Activated T-helper 1 cell treated with anti-CD3 and anti-CD28 coated beads, Interleukin-2, amount 50 U/mL, for 16 hours (primary cell): ENCODE measurements at places on chromosomes 16 and 17.

DNA sequence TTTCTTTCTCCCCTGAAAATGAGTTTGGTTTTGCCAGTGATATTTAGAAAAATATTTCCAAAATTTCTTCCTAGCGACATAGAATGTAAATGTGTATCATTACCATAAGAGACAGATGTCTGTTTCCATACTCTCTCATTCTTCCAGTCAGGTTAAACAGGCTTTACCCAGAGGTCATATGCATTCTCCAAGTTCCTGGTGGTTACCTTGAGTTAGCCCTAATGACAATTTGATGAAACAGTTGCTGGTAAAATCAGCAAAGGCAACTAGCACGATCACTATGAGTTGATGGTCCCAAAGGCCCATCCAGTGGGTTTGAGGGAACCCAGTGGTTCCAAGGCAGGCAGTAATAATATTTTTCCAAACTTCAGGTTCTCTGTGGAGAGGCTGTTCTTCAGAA is 103.6 kb upstream of the TBX2 start:
- DNase-seq, result no peak

GRCh38 chr16:67936880-67937605 is 393 bp upstream of the PSMB10 start:
- no peak for DNase-seq

DNA sequence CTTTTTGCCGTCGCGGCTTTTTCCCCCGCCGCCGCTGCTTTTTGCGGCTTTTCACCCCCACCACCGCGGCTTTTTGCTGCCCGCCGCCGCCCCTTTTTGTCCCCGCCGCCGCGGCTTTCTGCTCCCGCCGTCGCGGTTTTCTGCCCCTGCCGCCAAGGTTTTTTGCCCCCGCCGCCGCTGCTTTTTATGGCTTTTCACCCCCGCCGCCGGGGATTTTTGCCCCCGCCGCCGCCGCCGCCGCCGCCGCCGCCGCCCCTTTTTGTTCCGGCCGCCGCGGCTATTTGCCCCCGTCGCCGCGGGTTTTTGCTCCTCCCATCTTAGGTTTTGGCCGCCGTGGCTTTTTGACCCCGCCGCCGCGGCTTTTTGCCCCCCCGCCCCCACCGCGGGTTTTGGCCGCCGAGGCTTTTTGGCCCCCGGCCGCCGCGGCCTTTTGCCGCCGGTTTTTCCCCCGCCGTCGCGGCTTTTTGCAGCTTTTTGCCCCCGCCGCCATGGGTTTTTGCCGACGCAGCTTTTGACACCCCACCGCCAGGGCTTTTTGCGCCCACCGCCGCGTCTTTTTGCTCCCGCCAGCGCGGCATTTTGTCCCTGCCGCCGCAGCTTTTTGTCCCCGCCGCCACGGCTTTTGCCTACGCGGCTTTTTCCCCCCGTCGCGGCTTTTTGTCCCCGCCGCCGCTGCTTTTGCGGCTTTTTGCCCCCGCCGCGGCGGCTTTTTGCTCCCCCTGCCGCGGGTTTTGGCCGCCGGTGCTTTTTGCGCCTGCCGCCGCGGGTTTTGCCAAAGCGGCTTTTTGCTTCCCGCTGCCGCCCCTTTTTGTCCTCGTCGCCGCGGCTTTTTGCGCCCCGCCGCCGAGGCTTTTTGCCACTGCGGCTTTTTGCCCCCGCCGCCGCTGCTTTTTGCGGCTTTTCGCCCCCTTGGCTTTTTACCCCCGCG is 519.4 kb upstream of the WSB1 start:
- DNase-seq, result no peak

GRCh38 chr17:29612404-29613280 is 10.1 kb downstream of the CORO6 start:
- no peak for DNase-seq

DNA sequence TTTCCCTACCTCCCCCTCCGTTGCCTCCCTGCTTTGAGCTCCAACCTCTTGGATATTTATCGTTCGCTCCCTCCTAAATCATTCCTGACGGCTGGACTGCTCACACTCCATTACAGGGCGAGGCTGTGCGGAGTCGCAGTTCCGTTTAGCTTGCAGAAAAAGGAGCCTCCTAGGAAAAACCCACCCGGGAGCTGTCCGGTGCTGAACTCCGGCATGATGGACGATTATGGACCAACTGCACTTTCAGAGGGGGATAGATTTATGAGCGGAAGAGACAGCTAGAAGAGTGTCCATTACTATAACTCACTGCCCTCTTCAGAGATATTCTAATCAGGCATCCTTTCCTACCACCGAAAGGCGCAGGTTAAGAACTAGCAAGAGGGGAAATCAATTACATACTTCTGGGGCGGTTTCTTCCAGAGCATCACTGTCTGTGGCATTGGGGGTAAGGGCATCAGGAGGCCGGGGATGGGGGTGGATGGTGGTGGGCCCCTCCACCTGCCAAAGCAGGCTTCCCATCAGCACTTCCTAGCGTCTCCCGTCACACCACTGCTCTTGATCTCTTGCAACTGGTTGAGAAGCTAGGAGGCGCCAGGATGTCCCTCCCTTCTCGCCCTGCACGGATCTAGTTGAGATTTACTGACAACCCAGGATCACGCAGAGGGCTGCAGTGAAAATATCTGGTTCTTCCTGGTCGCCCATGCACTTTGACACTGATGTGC is 251.2 kb downstream of the ENGASE start:
- no peak for DNase-seq

DNA sequence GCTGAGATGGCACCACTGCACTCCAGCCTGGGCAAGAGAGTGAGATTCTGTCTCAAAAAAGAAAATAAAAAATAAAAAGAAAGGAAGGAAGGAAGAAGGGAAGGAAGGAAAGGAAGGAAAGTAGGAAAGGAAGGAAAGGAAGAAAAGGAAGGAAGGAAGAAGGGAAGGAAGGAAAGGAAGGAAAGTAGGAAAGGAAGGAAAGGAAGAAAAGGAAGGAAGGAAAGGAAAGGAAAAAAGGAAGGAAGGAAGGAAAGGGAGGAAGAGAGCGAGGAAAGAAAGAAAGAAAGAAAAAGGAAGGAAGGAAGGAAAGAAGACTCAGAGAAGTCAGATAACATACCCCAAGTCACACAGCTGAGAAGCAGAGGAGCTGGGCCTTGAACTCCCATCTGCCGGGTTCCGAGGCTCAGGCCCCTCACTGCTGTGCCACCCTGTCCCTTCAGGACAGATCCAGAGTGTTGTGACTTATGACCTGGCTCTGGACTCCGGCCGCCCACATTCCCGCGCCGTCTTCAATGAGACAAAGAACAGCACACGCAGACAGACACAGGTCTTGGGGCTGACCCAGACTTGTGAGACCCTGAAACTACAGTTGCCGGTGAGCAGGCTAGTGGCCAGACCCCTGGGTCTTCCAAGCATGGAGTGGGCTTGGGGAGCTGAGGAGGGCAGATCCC is 30.9 kb upstream of the ITGAX start:
- DNase-seq, result no peak

DNA sequence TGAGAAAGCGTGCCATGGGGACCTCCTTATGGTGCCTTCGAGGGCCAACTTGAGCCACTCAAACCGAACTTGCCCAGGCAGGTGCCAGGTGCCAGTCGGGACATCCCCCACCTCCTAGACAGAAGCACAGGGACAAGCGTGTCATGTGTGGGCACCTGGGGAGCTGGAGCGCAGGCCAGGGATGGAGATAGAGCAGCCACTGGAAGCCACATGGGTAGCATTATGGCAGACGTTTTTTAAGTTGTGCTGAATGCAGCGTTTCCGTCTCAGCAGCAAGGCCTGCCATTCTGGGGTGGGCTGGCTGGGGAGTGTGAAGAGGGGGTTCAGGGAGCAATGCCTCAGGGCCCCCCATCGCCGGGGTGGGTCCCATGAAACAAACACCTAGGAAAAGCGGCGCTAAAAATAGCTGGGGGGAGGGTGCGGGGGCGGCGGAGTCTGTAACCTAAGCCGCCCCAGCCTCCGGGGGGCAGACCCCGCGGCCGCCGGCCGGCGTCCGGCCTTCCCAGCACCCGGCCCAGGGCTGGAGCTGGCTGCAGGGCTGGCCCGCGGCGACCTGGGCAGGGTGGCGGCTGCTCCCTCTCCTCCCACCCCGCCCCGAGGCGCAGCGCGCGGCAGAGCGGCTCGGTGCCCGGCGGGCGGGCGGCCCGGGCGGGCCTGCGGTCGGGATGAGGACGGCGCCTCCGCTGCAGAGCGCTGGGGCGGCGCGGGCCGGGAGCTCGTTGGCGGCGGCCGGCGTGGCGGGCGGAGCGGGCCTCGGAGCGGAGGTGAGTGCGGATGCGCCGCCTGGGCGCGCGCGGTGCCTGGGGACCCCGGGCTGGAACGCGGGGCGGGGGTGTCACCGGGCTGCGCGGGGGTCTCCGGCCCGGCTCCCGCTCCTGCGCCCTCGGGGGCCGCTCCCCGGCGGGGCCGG is at the start of gene ZNF469:
TSS of gene ZNF469 (plus strand) at position 469 of the 910 bp plus-strand sequence. CDS start 44,512 bp downstream, outside the sequence.
- DNase-seq, result no peak

DNA sequence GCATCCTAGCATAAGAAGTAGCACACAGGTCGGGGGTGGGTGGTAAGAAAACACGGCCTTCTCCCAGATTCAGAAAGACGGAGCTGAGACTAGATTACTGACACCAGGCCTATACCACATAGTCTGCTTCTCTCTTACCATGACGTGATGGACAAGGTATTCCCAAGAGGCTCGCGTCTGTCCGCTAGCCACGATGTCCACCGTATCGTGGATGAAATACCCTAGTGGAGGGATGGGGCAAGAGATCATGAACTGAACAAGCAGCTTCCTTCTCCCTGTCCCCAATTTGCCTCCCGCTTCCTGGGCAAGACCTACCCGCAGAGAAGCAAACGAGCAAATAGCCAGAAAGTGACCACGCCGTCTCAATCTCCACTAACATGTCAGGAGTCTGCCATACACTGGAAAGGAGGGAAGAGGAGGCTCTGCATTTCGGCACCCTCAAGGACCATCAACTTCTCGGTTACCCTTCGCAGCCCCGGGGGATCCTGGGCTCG is 820 bp downstream of the TLCD1 start:
- no peak for DNase-seq

GRCh38 chr16:59880611-59881010 is 1146.5 kb upstream of the GOT2 start:
- DNase-seq, result no peak
